ENCODE measurements at places on chromosomes 1 and 21.

DNA sequence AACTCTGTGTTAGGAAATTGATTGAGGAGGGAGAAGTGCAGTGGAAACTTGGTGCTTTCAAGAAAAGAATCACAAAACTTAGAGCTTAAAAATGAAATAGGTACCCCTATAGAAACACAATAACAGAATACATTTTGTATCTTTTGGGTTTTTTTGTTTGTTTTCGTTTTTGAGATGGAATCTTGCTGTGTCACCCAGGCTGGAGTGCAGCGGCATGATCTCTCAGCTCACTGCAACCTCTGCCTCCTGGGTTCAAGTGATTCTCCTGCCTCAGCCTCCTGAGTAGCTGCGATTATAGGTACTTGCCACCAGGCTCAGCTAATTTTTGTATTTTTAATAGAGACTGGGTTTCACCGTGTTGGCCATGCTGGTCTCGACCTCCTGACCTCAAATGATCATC, 51.5 kb upstream of the RAVER2 start:
- no peak for DNase-seq

DNA sequence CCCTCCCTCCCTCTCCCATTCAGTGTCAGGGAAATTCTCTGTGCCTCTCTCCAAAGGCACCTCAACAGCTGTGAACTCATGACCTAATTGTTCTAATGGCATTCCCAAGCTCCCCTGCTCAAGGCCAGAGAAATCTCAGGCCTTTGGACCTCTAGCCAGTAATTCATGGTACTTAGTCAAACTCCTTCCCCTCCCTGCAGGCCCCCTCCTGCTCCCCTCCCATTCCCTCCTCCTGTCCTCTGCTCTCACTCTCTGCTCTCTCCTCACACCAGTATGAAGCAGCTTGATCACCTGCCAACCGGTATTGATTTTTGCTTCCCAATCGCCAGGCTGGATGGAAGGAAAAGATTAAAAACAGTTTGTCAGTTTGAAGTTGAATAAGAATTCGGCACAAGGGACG, 370.5 kb upstream of the PBX1 start:
- DNase-seq: no peak

GRCh38 chr1:207923561-207923960, 12.6 kb upstream of the CD34 start:
- DNase-seq: no peak

DNA sequence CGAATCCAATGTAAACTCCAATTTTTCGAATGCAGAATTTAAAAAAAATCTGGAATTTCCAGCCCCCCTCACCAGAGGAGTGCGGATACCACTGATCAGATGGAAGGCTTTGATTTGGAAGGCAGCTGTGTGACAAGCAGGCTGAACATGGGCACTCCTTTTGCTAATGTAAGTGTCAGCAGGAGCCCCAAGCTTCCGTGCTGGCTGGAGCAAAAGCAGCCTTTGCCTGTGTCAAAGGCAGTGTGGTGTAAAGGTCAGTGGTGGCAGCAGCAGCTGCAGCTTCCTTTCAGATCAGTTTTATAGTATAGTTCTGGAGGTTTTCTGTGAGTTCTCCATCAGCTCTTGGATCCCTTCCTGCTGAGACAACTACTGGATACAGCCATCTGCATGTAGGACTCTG, 259.9 kb downstream of the CTH start:
- no peak for DNase-seq

DNA sequence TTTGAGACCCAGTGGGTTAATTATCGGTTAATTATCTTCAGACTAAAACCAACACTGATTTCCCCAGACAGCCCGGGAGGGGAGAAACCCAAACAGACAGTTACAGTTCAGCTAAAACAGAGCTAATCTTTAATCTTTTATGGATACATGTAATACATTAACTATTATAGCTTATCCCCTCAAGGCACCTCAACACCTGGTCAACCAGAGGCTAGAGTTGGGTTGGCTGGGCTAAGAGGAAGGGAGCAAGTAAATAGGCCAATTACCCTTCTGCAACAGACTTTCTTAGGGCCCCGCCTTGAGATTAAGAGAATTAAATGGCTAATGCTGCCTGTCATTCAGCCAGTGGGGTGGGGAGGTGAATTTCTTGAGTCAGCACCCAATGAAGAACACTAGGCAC, 6.6 kb upstream of the MED18 start:
- no peak for DNase-seq

- DNase-seq: no peak
Measured at GRCh38 chr1:20008391-20008841, 29.0 kb upstream of the PLA2G2A start.

DNA sequence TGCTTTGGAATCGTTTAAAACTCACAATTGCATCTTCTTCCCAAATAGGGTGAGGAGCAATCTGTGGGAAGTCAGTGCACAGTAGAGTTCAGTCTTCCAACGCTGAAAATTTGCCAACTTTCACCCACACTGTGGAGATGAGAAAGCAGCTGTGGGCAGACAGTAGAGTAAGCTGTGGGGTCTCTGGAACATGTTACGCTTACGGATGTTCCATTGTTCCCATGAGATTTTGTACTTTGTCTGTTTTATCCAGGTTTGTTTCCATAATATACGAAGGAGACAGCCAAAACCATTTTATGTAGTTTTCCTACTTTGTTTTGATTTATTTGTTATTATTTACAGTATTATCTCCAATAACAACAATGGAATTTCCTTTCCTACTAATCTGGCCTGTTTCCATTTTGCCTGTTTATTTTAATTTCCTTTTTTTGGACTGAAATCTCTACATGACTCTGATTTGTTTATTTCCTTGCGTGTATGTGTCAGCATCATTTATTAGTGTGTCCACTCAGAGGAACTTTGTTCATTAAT, 65.1 kb upstream of the RGL1 start:
- DNase-seq: no peak

DNA sequence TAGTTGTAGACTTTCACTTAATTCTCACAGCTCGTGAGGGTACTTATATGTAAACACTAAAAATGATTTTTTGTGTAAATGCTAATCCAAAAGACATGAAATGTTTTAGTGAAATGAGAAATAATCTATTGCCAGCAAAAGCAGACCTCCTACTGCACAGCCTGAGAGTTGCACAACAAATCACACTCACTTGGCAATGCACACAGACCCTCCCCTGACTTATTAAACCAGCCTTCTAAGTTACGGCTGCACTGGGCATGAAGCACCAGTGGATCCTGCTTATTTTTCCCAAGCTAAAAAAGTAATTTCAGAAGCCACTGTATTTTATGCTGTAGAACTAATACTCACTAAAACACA, 10.3 kb downstream of the ERRFI1 start:
- DNase-seq: no peak

- DNase-seq: no peak
Measured at GRCh38 chr1:6634371-6635052, 9.8 kb downstream of the THAP3 start.

DNA sequence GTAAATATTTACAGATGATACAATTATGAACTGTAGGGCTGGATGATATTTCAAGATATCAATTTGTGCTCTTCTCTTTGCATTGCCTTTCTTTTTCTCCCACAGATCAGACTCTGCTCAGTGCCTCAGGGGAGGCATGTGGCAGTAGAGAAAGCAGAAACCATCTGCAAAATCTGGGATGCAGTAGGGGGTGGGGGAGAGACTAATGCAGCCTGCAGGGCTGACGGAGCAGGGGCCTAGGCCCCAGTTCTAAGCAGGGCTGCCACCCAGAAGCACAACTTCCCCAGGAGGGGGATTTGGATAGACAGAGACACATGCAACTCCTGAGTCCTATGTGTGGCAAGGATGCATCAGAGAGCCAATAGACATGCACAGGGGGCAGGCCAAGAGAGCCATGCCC, 511.6 kb downstream of the SMYD3 start:
- DNase-seq: no peak

GRCh38 chr1:12572522-12572921, 45.5 kb downstream of the DHRS3 start:
- no peak for DNase-seq

- DNase-seq: no peak
Measured at GRCh38 chr21:20661745-20662422, 336.3 kb upstream of the NCAM2 start.

DNA sequence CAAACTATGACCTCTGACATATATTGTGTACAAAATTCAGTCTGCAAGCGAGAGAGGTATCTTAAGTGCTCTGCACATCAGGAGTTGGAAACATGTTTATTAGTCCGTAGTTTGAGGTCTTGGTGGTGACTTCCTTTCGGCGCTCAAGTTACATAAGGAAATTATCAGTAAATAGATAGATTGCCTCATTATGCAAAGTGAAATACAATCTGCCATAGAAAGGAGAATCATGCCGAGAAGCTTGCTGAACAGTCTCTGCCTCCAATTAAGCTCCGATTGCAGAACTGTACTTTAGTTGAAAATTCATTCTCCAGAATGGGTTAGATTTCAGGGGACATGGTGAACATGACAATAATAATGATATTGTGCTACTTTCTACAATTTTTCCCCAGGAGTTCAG, 271.8 kb downstream of the BRINP2 start:
- no peak for DNase-seq

GRCh38 chr1:212228591-212229119, 56.6 kb upstream of the PPP2R5A start:
- no peak for DNase-seq

- no peak for DNase-seq
Measured at GRCh38 chr1:231856426-231856825, 229.8 kb downstream of the DISC1 start.

DNA sequence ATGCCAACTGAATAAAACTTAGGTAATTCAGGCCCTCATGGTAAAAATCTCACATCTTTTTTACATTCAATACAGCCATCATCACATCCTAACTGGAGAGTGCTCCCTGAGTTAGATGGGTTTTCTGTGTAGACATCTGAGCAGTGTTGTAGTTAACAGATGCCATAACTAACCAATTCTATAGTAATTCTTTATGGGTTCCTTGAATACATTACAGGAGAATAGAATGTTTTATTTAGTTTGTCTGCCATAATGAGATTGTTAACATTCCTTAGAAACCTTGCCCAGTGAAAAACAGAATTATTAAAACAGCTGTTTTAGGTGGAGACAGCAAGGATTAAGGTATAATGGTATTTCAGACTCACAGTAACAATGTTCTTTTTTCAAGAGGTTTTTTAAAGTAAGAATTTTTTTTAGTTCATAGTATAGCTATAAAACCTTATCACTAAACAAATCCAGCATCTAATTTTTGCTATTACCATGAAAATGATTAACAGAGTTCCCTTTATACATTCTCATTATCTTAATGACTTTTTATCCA, 95.3 kb downstream of the ATP5PO start:
- no peak for DNase-seq

- DNase-seq: no peak
Measured at GRCh38 chr1:4416189-4416588, 238.2 kb upstream of the AJAP1 start.

GRCh38 chr1:51998701-51999100, 8.2 kb upstream of the RAB3B start:
- DNase-seq: no peak

GRCh38 chr1:231242516-231243198, 1.6 kb downstream of the GNPAT start:
- DNase-seq: no peak

GRCh38 chr1:30366911-30367310, 356.5 kb downstream of the MATN1 start:
- DNase-seq: no peak

DNA sequence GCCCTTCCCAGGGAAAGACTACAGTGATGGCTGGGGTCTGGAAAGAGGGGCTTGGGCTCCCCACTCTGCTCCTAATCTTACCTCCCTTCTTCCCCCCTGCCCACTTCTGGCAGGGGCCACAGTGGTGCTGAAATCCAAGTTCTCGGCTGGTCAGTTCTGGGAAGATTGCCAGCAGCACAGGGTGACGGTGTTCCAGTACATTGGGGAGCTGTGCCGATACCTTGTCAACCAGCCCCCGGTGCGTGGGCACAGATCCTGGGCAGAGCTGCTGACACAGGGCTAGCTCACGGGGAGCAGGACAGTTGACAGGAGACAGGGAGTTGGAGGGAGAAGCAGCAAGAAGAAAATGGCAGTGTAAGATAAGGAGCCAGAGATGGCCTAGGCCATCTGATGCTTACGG, 2.4 kb downstream of the SLC27A3 start:
- no peak for DNase-seq

DNA sequence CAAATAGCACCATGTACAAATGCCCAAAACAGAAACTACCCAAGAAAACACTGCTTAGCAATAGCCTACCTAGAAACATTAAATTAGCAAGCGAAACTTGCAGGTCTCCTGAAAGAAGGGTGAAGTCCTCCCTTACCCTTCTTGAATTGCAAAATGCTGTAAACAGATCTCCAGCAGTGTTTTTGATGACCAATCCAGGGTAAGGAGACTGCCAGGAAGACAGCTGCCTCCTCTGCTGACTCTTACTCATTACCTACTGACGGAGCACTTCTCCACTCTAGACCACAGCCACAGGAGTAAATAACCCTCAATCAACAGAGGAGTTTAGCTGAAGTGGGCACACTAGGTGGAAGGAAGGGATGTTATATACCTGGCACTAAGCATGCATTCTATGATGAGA, 32.2 kb upstream of the GADD45A start:
- no peak for DNase-seq

DNA sequence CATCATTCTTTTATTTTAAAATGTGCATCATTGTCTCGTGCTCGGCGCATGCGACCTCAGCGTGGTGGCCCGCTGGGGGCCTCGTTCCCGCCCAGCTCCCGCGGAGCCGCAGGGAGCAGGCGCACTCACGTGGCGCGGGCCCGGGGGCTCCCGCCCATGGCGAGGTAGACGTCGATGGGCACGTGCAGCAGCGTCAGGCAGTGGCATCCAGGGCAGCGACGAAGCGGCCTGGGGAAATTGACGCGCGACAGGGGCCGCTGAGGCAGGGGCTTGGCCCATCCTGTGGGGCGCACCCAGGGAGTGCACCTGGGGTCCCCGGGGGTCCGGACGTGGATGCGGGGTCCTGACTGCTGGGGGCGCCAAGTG, 994 bp downstream of the FAM229A start:
- DNase-seq: no peak

DNA sequence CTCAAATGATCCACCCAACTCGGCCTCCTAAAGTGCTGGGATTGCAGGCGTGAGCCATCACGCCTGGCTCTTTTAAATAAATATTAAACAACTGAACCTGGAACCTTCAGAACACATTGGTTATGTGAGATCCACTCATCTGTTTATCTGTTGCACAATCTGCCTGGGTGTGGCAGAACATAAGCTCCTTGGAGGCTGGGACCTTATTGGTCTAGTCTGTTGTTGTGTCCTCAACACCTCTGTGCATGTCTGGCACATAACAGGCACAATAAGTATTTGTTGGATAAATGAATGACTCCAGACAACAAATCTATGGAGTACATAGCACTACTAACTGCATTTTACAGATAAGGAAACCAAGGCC, 4.1 kb upstream of the NBL1 start:
- no peak for DNase-seq

GRCh38 chr1:63829349-63830327, 55.8 kb downstream of the ROR1 start:
- DNase-seq: no peak

Data from stimulated activated CD8-positive, alpha-beta memory T cell treated with anti-CD3 and anti-CD28 coated beads, Interleukin-7, amount 100 ng/mL, for 1 hour (primary cell).